ENCODE measurements at places on chromosomes 2 and 18.

DNA sequence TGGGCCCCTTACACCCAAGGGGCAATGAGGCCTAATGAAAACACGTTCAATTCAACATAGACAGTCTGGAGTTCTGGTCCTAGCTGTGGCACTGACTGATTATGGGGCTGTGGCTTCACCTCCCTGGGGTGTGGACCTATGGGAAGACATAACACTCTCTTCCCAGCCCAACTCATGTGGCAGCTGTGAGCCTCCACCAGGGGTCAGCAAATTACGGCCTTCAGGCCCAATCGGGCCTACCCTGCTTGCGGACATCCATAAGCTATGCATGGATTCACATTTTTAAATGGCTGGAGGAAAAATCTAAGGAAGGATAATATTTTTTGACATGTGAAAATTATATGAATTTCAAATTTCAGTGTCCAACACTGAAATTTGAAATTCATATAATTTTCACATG is 101.3 kb downstream of the LOXHD1 start:
- DNase-seq: no peak

- DNase-seq: no peak
These were observed 26.8 kb upstream of the MYO1B start for GRCh38 chr2:191218292-191218898.

DNA sequence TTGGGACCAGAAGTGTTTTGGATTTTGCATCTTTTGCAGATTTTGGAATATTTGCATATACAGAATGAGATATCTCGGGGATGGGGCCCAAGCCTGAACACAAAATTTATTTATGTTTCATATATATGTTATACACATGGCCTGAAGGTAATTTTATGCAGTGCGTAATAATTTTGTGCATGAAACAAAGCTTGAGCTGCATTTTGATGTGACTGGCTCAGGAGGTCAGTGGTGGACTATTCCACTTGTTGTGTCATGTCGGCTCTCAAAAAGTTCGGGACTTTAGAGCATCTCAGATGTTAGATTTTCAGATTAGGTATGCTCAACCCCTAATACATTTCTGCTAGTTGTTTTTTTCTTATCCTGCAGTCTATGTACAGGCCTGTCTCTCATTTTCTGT is 145.4 kb downstream of the FAM210A start:
- no peak for DNase-seq

DNA sequence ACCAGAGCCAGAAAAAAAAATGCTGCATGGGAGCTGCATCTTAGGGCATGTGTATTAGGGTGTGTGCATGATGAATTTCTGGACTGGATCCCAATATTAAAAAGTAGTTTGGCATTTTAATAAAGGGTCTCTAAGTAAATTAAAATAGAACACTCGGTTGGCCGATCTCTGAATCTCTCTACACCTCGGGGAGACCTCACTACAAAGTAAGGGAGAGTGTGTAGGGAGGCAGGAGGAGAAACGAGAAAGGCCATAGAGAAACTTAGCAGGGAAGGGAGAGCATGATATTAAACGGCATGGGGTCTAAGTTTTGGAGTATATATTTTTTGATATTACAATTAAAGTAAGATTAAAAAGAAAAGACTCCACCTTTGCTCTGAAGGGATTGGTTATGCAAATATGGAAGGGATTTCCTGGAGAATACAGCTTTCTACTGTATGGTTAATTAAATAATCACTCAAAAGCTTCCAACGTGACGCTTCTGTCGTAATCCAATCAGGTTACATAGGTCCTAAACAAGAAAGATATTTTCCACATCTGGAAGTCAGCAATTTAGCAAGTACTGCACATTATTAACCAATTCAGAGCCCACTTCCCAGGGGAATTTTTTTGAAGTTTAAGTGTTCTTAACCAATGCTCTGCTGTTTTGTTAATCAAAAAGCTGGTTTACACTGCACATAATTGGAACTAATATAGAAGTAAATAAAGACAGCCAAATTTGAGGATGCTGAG is 1.0 kb upstream of the ZEB2 start:
- no peak for DNase-seq

GRCh38 chr2:133581010-133581760 is 12.9 kb upstream of the NCKAP5 start:
- no peak for DNase-seq

DNA sequence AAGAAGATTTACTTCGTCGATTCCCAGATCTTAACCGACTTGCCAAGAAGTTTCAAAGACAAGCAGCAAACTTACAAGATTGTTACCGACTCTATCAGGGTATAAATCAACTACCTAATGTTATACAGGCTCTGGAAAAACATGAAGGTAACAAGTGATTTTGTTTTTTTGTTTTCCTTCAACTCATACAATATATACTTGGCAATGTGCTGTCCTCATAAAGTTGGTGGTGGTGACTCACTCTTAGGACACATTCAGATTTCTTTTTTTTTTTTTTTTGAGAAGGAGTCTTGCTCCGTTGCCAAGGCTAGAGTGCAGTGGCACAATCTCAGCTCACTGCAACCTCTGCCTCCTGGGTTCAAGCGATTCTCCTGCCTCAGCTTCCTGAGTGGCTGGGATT is 26.8 kb downstream of the MSH2 start:
- no peak for DNase-seq

GRCh38 chr2:143577489-143577888 is 448.3 kb downstream of the ARHGAP15 start:
- DNase-seq: no peak

DNA sequence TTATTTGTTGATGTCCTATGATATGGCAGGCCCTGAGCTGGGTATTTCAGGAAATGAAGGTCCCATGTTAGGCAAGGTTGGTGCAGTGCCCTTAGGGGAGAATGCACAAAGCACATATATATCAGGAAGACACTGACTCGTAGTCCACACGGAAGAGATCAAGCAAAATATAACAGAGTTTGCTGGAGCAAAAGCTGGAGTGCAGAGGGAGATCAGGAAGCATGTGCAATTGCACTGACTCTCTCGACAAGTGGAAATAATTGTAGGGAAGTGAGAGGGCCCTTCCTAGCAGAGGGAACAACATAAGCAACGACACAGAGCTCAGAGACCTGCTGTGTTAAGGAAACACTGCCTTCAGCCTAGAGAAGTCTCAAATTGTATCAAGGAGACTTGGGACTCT is 4.2 kb downstream of the ZNF385B start:
- no peak for DNase-seq

Data from cerebellar nuclear complex (tissue), 1 donor.